ENCODE measurements at places on chromosomes 12 and 14.
A peak's percentile ranks its signal among the peaks of the same experiment; 100 is the strongest.

DNA sequence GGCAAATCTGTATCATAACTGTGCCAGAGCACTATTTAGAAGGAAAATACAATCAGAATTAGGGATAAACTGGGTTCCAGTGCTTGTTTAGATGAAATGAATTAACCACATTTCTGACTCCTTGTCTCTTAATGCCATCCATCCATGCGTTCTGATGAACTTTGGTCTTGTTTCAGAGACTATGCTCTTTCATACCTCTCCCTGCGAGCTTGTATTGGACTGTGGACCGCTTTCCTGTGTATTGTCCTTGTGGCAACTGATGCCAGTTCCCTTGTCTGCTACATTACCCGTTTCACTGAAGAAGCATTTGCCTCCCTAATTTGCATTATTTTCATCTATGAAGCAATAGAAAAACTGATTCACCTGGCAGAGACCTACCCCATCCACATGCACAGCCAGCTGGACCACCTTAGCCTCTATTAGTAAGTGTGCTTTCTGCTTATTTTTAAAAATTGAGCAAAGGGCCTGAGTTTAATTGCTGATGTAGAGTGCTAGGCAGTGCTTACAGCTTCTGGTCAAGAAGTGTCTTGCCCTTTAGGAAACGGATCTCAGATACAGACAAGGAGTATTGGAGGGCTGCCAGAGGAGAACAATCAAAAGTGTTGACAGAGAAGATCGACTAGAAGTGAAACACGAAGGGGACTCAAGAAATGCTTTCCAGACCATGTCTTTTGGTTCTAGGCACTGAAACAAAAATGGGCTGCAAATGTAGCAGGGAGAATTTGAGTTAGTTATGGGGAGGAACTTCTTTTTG lies 46.7 kb downstream of the SLC4A8 start:
- H3K4me1 ChIP-seq: peaks cover 5% of the 10 kb centered on the region
- no peak overlapping the region for H3K27ac ChIP-seq
- no peak overlapping the region for H3K4me3 ChIP-seq
- peaks cover 2% of the 10 kb centered on the region for H3K36me3 ChIP-seq
- DNase-seq: no peak

- H3K4me3 ChIP-seq: peak overlapping the region; percentile 32
- no peak for DNase-seq
- peaks cover 52% of the 10 kb centered on the region for H3K4me1 ChIP-seq
- no peak overlapping the region for H3K27ac ChIP-seq
- no peaks in the 10 kb centered on the region for H3K27me3 ChIP-seq
Observed at GRCh38 chr14:20623798-20624197, 17.7 kb downstream of the OR6S1 start.

DNA sequence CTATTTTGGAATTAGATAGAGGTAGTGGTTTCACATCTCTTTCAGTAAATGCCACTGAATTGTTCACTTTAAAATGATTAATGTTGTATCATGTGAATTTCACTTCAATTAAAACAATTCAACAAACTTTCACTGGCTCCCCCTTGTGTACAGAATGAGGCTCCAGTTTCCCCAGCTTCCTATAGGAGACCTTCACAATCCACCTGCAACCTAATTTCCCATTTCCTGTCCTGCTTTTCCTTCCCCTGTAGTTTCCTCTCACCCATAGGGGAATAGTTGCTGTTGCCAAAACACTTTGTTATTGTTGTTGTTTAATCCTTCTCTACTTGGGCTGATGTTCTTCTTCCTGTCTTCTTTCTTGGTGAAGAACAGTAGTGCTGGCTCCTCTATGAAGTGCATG lies 59.8 kb downstream of the NPAS3 start:
- no peaks in the 10 kb centered on the region for H3K36me3 ChIP-seq
- H3K27me3 ChIP-seq: no peaks in the 10 kb centered on the region
- no peaks in the 10 kb centered on the region for H3K4me1 ChIP-seq
- DNase-seq: no peak
- H3K27ac ChIP-seq: no peak overlapping the region

DNA sequence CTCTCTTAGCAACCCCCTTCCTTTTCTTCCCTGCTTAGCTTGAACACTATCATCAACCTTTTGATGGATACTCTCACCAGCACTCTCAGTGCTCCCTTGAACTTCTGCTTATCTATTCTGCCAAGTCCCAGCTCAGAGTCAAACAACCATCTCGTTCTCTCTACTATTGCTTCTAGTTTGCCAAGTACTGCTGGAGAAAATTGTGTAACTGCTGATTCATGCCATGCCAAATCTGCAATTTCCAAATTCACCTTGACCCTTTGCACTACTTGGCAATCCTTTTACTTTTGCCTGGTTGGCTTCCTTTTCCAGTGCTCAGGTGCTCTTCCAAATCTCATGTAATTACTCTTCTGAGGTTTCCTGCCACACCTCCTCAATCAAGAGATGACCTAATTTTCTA lies 2.8 kb upstream of the CCDC196 start:
- H3K4me3 ChIP-seq: no peak overlapping the region
- no peaks in the 10 kb centered on the region for H3K36me3 ChIP-seq
